Stimulated activated CD4-positive, alpha-beta T cell treated with anti-CD3 and anti-CD28 coated beads, Interleukin-15, amount 100 ng/mL, for 1 hour (primary cell): ENCODE measurements at places on chromosomes 11 and 22.

- DNase-seq: no peak
Observed at GRCh38 chr11:10474551-10474950, 19.5 kb downstream of the AMPD3 start.

DNA sequence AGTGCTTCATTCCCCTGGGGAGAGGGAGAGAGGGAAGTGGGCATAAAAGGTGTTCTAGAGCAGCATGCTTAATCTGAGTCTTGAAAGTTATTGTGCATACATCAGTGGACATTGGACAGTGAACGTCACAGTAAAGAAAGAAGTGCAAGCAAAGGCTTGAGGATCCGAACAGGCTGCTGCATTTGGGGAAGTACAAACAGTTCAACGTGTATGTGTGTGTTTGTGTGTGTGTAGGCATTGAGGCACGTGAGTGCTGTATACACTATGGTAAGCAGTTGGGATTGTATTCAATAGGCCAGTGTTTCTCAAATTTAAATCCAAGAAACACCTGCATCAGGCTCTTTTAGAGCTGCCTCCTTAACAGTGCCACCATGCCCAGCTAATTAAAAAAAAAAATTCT lies 10.4 kb upstream of the EIF3M start:
- no peak for DNase-seq

- no peak for DNase-seq
Observed at GRCh38 chr22:38299770-38300102, 17.5 kb downstream of the CSNK1E start.

DNA sequence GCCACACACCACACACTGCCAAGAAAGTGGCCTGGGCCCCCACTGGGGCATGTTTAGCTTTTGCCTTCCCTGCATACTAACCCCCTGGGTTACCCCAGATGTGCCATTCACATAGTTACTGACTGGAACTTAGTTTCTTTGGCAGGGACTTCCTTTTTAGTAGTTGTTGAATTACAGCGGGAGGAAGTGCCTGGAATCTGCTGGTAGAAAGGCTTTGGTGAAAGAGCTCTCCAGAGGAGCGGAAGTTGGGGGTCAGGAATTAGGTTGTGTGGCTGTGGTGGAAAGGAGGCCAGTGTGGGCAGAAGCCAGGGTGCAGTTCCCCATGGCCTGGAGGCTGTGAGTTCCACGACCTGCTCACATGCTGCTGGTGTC lies 69.0 kb downstream of the MED15 start:
- DNase-seq: no peak

- no peak for DNase-seq
Observed at GRCh38 chr11:104588970-104589369, 309.3 kb downstream of the CASP12 start.

DNA sequence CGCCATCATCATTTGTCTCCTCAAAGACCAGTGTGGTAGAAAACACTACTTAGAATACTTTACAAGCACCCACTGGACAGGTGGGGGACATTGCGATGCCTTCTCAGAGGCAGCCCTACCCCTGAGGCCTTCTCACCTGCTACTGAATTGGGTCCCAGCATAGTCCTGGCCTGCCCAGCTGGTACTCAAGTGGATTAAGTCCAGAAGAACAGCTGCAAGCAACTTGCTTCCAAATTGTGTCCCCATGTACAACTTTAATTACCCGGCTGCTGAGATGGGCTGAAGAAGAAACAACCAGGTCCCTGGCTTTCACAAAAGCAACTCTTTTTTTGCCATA lies 12.3 kb downstream of the ABTB2 start:
- DNase-seq: no peak

DNA sequence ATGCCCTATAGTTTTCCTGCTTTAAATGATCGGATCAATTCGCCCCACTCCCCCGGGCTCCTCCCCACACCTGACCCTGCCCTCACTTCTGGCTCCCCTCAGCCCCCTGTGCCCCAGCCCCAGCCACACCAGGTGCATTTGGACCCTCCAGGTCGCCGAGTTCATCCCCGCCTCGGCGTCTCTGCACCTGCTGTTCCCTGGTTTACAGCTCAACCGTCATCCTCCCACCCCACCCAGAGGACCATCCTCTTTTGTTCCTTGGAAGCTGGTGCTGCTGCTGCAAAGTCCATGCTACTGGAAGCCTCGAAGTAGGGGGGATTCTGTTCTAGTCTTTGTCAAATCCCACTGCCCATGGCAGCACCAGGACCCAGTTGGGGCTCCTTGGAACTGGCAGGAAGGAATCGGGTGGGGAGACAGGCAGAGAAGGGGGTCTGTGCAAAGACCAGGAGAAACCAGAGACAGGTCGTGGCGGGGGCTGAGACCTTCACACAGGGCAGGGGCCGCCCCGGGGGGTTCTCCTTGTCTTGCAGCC lies 4.5 kb upstream of the MUC5B start:
- DNase-seq: no peak

GRCh38 chr11:2742201-2742600 lies 42.4 kb upstream of the KCNQ1OT1 start:
- DNase-seq: no peak

DNA sequence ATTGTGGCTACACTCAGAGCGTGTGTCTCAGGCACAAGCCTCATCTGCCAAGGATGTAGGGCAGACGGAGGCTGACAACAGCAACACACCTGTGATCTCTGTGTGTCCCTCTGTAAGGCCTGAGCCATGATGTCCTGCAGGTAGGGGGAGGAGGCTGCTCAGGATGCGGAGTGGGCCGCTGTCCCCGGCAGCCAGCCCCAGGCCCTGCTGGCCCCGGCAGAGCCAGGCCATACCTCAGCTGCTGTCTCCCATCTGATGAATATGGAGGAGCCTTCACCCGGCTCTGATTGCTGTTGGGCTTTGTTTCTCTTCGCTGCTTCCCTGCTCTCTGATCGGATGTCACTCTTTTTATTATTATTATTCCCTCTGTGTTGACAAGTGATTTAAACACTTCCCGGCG lies 83.6 kb upstream of the NCAM1 start:
- DNase-seq: no peak

DNA sequence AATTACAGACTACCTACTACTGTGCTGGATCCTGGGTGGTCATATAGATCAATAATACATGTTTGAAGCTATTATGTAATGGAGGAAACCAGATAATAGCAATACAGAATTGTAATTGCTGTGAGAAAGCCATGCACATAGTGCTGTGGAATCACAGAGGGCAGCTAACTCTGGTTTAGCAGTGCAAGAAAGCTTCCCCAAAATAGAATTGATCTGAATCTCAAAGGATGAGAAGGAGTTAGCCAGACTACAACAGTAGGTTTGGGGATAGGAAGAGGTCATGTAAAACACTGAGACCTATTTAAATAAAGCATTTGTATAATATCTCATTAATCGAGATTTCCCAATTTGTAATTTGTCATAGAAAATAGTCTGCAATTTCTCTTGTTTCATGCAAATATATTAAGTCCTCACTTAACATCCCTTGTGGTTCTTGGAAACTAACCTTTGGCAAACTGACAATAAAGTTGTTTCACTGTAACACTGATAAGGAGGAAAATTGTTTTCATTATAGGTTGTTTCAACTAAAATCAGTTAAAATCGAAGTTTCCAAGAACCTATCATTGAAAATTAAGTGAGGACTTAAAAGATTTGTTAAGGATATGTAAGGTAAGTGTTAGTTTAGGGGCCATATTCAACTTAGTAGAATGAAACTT lies 7.6 kb downstream of the C11orf58 start:
- DNase-seq: no peak

GRCh38 chr11:11722861-11723260 lies 101.1 kb upstream of the GALNT18 start:
- no peak for DNase-seq

DNA sequence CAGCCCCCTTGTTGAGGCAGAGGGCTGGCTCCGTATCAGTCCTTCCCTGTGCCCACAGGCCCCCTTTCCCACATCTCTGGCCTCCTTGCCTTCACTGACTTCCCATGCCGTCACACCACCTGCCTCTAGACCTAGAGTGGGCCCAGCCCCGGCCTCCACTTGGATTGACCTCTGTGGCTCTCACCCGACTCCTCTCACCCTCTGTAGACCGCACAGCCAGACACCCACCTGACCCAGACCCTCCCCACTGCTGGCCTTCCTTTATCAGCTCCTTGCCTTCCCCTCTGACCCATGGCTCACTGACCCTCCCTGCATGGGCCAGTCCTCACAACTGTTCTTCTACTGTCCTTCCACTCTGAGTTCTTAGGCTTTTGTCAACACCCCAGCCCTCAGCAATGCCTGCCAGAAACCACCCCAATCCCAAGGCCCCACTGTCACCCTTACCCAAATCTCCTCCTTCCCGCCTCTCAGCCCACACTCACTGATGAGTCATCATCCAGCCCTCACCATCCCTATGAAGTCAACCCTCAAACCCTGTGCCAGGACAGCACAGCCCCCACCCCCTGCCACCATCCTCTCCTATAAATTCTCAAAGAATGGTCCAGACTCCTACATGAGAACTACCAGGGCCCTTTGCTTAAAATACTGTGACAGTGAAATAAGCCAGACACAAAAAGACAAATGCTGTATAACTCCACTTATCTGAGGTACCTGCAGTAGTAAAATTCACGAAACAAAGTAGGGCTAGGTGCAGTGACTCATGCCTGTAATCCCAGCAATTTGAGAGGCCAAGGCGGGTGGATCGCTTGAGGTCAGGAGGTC lies 53.4 kb downstream of the SCGB1A1 start:
- DNase-seq: no peak

DNA sequence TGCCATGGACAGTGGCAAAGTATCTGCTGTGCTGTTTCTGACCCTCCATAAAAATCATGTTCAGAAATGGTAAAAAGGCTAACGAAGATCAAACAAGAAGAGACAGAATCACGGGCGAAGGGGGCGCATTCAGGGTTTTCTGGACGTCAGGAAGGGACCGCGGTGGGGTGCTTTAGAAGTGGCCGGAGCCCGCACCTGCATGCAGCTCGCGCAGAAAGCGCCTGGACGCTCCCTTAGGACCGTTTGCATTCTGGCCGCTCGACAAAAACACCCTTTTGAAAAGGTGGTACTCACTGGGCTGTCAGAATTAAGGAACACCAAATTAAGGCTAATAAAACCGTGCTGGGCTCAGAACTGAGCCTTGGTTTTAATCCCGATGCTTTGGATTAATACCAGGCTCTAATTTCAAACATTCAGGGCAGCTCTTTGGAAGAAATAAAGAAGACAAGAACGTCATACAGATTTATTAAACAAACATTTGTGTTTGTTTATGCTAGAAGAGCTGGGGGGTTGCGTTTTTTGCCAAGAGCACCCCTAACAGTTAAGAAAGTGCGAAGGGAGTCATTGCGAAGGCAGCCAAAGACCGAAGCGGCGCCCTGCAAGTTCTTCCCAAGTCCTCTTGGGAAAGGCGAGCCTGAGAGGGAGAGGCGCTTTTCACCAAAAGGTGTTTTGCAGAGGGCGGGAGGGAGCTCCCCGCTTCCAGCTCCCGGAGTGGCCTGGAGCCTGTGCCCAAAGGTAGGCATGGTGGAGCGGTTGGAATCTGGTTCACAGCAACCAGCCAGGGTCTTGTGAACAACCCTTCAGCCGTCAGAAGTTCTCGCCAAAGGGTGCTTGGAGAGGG lies 47.7 kb upstream of the DBX1 start:
- DNase-seq: no peak

DNA sequence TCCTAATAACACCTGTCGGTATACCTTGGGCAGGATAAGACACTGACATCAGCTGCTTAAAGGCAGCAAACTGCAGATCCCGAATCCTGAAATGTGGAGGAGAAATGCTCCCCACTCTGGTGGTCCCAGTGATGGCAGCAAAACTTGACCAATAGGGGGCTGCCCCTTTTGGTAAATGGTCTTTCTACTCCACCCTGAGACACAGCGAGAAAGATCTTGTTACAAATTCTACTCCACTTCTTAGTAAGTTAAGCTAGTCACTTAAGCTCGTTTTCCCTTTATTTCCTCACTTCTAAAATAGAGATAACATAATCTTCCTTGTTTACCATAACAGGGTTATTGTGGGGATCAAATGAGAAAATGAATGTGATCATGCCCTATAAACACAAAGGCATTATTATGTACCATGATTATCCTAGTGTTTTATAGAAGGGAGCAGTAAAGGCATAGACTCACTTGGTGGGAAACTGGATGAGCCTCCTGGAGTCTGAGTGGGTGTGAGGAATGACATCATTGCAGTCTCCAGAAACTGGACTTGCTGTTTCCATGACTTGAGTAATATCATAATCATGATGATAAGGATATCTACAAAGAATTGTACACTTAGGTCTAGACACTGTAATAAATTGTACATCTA lies 50.9 kb downstream of the ENDOD1 start:
- DNase-seq: no peak

DNA sequence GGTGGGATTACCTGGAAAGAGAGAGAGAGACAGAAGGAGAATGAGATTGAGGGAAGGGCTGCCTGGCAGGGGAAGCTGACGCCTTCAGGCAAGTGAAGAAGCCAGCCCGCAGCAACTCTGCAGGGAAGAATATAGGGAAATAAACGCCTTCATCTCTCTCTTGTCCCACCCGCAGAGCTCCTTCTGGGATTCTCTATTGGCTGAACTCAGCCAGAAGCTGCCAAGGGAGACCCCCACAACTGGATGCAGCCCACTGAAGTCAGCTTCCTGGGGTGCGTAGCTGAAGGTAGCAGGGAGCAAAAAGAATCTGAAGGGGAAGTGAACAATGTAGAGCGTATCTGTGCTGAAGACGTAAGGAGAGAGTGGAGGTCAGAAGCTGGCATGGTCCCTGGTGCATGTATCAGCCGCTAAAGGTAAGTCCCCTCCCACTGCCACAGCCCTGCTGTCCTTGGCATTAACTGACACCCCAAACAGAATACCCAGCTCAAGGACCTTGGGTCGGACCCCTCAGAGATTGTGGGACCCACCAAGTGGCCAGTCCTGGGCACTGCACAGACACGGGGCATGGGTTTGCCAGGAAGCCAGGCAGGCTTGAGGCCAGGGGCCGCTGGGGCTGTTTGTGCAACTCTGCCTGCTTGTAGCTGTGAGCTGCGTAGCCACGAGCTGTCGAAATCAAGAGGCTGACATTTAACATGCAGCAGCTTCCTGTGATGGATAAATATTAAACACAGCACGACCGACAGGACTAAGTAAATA lies 469.9 kb downstream of the MN1 start:
- no peak for DNase-seq

GRCh38 chr22:49670456-49671330 lies 157.0 kb downstream of the BRD1 start:
- DNase-seq: no peak

- no peak for DNase-seq
Observed at GRCh38 chr11:61155312-61155711, 5.9 kb downstream of the VPS37C start.

DNA sequence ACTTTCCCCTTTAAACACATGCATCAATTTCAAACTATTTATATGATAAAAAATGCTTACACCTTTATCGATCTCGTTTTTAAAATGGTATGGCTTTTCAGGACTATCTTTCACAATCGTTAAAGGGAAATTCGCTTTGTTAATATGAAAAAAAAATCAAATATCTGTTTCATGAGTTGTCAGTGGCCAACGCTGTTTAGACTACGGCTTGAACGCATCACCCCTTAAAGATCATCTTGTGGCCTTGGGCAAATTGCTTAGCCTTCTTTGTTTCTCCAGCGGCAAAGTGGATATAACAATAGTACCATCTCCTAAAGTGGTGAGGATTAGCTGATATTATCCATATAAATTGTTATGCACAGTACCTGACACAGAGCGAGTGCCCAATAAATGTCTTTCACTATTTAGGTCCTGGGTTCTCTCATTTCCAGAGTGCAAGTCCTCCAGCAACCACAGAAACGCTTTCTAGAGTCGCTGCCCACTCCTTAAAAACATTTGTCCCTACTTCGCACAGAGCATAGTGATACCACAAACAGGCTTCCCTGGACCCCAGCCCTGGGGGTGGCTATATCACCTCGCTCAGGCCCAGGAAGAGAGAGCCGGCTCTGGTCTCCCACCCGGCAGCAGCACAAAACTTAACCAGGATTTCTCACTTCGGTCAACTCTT lies 904 bp downstream of the SLC35F2 start:
- no peak for DNase-seq
